Activated CD4-positive, alpha-beta T cell treated with anti-CD3 and anti-CD28 coated beads, Interleukin-2, amount 50 U/mL, for 48 hours (primary cell): ENCODE measurements at places on chromosomes 3 and 15.
A peak's percentile ranks its signal among the peaks of the same experiment; 100 is the strongest.

GRCh38 chr3:14774431-14774830 lies 44.3 kb upstream of the FGD5 start:
- no peak for DNase-seq

DNA sequence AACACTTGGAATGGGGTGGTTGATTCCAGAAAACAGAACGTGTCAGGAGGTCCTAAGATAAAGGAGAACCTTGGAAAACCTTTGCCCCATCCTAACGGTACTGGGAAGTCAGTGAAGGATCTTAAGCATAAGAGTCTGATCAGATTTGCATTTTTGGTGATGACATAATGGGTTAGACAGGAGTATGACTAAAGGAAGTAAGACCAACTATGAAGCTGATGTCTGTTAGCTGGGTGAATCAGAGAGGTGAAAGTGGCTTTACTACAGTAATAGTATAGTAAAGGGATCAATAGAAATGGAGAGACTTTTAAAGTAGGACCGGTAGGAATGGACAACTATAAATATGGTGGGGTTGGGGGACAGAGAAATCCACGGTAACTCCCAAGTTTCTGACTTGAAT lies 12.6 kb downstream of the GTF2A2 start:
- no peak for DNase-seq

GRCh38 chr3:141710888-141711616 lies 27.0 kb upstream of the RNF7 start:
- no peak for DNase-seq

GRCh38 chr3:127546554-127546953 lies 44.0 kb downstream of the TPRA1 start:
- no peak for DNase-seq

DNA sequence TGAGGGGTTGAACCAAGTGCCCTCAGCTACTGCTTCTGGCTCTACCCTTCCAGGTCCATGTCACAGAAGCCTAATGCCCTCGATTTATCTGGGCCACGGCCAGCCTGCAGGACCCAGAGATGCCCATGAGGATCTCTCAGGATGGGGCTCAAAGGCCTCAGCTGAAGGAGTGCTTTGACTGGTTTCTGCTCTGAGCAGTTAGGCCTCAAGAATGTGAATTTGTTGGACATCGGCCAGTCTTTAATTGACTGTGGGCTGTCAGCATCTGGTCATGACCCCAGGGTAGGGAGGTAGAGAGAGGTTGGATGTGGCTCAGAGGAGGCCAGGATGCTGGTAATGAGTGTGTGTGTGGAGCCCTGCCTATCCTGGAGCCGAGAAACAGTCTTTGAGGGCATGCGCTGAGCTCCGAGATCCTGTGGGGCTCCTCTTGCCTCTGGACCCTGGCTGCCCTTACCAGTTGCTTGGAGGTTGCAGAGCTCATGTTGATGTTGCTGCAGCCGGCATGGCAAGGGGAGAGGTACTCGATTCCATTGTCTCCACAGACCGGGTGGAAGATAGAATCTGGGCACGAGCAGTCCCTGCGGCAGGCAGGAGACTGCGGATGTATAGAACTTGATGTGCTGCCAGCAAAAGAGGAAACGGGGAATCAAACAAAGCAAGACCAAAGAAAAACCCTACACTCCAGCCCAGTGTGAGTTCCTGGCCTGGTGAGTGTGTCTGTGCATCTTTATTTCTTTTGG lies 49.1 kb upstream of the RAB6B start:
- no peak for DNase-seq

DNA sequence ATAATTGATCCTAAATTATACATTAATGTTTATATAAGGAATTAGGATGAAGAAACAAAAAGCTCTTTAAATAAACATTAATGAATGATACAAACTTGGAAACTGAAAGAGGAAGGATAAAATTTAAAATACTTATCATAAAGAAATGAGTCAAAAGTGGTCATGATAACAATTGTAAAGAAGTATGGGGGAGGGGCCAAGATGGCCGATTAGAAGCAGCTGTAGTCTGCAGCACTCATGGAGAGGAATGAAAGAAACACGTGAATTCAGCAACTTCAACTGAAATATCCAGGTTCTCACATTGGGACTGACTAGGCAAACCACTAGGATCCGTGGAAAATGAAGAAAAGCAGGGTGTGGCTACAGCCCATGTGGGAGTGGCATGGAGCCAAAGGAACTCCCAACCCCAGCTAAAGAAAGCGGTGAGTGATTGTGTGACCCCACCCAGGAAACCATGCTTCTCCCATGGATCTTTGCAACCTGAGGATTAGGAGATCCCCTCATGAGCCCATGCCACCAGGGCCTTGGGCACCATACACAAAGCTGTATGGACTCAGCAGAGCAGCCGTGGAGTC lies 13.1 kb upstream of the CP start:
- DNase-seq: no peak

DNA sequence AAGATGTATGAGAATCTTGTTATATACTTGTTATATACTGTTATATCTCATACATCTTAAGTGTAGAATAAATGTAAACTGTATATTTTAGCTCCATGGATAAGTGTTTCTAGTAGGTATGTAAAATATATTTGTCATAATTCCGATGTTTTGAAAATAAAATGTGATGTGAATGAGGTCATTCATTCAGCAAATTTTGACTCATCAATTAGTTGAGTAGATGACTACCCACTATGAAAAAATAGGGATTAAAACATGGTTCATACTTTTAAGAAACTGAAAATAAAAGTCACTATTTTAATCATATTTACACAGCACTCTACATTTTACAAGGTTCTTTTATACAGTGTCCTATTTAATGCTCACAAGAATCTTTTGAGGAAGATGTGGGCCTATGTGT lies 28.4 kb upstream of the CNTN3 start:
- DNase-seq: no peak

DNA sequence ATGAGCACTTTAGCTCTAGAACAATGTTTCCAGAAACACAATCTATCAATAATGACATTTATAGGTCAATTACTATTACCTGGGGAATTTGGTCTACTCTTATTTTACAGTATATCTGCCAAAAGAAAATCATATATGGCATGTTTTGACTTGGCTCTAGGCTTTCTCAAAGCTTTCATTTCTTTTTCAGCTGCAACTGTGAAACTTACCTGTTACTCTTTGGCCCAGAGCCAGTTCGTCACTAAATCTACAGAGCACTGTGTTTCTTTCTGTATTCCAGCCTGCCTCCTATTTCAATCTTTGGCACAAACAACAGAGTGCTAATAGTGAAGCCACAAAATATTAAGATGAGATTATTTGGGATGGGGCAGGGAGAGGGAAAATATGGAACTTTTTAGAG lies 76.0 kb downstream of the P2RY1 start:
- DNase-seq: no peak

GRCh38 chr3:51340013-51340829 lies 44.9 kb upstream of the MANF start:
- no peak for DNase-seq

DNA sequence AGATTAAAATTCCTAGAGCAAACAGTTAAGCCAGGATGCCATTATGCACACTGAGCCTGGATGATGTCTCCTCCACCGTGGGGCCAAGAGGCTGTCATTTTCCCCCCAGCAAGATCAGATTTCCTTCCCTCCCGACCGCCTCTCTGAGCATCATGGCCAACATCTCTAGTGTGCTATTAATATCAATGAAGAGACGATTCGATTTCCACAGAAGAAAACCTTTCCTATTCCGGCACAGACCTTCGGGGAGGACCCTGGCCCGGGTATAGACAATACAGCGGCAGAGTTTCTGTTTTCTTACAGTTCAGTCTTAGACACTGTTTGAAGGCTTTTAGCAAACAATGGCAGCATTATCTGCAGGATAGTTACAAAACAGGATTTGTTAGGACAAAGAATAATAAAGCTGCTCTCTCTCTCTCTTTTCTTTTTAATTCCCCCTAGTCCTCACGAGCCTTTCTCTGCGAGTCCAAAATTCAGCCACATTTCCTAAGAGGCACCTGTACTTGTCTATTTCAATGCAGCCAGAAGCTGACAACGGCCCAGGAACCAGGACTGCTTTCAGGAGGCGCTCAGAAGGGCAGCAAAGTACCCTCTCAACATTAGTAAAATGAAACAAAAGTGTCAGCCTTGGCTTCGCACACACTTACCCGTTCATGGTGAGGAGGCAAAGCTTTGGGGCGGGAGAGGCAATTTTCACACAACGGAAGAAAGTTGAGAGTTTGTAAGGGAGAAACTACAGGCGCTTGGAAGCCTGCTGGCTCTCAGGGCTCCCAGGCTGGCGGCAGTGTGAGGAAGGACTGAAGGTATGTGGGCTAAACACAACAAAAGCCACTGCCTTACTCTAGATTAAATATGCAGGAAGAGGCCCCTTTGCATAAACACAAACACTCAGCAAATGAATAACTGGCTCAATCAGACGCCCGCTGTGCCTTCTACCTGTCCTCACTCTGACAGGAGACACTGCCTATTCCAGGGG lies 278.0 kb downstream of the FOXP1 start:
- DNase-seq: peak; percentile 31

- DNase-seq: no peak
Measured at GRCh38 chr3:42079701-42080452, 11.3 kb upstream of the TRAK1 start.
